Activated T-cell treated with anti-CD3 and anti-CD28 coated beads, Interleukin-2, amount 50 U/mL, for 1 hour (primary cell): ENCODE measurements at places on chromosomes 7 and 10.
A peak's percentile ranks its signal among the peaks of the same experiment; 100 is the strongest.

DNA sequence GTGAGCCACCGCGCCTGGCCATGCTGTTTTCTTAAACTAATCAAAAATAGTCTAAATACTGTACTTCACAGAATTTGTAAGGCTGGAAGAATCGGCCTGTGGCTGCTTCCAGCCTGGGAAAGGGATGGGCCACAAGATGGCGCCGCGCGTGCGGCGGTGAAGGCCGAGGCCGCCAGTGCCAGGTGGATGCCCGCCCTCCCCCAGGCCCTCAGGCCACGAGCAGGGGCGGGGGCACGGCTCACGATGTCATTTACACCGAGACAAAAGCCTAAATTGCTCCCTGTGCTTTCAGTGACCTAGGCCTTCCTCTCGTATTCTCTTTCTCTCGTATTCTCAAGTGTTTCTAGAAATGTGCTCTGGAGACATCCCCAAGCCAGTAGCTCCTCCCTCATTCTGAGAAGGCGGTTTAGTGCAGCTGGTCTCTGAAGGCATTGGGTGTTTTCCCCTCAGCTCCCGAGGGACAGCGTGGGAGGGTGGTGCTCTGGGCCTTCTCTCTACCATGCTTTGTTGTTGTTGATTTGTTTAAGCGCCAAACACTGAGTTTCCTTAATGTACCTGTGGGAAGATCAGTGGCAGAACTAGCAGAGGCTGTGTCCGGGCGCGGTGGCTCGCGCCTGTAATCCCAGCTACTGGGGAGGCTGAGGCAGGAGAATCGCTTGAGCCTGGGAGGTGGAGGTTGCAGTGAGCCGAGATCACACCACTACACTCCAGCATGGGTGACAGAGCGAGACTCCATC, 68.4 kb downstream of the CDC123 start:
- peak; percentile 78 for DNase-seq

- no peak for DNase-seq
Measured at GRCh38 chr10:19046679-19047078, 1.9 kb upstream of the MALRD1 start.

DNA sequence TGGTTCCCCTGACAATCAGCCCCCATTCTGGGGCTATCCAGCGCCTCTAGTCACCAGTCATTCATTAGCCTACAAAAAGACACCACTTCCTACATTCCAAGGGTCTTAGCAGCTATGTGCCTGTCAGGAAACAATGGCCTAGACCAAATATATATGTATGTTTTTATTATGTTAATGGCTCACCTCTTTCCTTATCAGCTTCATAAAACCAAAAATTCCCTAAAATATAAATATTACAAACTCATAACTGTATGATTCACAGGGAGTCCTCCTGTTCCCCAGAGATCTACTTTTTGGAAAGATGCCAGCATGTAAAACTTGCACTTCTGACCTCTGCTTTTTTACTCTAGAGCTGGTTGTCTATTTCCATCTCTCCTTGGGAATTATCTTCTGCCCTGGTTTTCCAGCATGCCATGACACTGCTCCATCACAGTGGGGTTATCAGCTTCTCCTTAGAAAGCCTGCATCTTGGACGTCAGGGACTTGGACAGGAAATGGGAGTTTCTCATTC, 79.2 kb downstream of the ABCA13 start:
- DNase-seq, result no peak

GRCh38 chr10:14588084-14588937, 186.4 kb downstream of the FAM107B start:
- no peak for DNase-seq

DNA sequence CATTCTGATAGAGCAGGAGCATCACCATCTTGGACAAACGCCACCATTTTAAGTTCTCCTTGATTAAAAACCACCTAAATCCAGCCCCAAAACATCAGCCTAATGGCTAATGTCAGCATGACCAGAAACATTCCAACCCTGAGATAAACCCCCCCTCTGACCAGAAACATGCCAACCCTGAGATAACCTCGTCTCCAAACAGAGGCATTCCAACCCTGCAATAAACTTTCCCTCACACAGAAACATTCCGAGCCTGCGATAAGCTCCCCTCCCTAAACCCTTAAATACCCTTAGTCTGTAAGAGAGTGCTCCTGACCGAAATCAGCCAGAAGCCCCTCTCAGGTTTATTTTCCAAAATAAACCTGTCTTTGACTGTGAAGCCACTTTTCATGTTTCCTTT, 76.5 kb downstream of the ADARB2 start:
- DNase-seq, result no peak

DNA sequence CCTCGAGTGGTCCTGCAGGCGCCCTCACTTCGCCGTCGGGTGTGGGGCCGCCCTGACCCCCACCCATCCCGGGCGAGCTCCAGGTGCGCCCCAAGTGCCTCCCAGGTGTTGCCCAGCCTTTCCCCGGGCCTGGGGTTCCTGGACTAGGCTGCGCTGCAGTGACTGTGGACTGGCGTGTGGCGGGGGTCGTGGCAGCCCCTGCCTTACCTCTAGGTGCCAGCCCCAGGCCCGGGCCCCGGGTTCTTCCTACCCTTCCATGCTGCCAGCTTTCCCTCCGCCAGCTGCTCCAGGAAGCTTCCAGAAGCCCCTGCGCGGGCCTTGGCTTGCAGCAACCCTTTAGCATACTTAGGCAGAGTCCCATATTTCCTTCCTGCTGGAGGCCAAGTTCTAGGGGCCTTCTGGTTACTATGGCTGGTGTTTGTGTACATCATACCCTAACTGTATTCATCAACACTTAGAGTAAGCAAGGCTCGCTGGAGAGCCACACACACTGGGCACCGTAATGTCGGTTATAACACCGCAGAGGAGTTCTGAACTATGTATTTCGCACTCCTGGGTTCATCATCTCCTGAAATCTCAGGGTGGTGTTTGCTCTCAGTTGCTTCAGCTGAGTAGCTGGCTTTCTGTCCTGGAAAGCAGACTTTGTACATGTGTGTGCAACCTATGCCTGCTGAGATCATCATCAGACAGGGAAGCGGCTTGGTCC, 471 bp downstream of the MGMT start:
- DNase-seq, result no peak

GRCh38 chr7:130734815-130735716, 1.1 kb upstream of the KLF14 start:
- no peak for DNase-seq

DNA sequence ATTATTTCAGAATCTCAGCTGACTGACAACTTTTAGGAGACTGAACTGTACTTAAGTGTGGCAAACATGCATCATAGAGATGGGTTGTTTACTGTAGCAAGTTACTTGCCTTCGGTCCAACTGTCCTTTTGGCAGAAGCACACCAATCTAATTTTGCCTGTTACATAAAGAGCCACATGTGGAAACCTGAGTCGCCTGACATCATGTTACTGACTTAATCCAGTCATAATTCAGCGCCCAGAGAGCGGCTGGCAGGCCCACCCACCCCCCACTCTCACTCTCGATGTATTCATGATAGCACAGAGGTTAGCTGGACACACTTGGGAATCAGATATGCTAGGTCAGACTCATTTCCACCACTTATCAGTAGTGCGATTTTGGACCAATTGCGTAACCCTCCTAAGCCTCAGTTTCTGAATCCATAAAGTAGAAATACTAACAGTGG, 57.3 kb upstream of the CAPZA2 start:
- no peak for DNase-seq

GRCh38 chr10:70758757-70759514, 26.2 kb downstream of the TBATA start:
- DNase-seq, result peak; percentile 54

DNA sequence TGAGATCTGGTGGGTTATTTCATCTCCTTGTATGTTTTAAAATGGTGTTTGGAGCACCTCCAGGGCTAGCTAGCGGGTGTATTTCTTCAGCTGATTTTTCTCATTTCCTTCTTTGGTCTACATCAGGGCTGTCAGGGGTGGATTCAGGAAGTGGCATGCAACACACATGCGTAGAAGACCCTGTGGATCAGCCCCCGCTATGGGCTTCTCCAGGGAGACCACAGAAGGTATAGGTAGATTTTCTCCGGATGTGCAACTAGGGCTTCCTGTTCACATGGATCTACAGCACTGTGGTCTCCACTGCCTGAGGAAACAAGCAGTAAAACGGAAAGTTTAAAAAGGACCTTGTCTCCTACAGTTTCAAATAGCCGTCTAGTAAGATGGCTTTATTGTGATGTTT, 10.4 kb downstream of the NUB1 start:
- peak; percentile 47 for DNase-seq
